ENCODE measurements at places on chromosomes 12 and 14.

DNA sequence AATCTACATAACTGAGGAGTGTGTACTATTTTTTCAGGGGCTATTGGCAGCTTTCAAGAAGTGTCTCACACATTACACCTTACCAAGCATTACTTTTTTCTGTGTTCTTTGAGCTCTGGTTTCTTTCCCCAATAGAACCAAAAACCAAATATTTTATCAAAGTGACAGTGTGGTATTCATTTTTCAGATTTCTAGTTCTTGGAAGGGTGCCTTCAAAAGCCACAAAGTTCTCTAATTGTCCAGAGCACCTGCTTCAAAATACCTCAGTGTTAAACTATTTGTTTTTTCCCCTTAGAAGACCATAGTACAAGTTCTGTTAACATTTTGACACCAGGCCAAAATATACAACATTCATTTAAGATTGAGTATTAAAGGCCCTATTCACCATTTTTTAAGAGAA lies 515.7 kb downstream of the ETNK1 start:
- no peak for DNase-seq

DNA sequence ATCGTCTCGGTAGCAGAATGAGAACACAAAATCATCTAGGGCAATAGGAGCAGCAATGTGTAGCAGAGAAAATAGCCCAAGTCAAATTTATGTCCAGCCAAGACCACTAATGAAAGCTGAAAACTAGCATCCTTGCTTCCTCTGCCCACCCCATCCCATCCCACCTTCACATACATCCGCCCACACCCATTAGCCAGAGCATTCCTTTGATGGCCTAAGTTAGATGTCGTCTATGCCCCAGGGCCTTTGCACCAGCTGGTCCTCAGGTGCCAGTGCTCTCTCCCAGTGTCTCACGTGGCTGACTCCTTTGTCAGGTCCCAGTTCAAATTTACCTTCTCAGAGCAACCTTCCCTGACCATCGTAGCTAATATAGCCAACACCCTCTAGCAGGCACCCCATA lies 17.8 kb upstream of the PPP2R5C start:
- no peak for DNase-seq

DNA sequence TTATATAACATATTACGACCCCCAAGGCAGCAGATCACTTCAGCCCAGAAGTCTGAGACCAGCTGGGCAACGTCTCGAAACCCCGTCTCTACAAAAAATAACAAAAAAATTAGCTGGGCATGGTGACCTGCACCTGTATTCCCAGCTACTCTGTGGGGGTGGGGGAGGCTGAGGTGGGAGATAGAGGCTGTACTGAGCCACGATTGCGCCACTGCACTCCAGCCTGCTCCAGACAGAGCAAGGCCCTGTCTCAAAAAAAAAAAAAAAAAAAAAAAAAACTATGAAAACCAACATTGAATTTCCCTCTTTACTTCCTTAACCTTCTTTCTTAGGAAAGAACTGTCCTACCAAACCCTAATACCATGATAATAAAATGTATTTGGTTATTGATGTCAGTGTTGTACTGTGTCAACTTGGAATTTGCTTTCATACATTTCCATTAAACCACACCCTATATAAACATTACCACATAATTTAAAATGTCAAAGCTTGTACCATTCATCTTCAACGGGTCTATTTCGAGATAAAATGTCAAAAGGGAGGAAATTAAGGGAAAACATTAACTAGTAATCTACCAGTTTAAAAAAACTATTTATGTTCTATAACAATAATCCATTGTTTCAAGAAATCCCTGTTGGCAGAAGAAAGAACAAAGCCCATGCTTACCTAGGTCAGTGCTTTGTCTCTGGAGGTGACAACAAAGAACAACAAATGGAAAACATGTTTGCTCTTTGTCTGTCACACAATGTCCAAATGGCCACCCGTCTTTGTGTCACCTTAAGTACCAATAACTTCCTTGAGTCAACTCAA lies 17.4 kb downstream of the GALNT4 start:
- no peak for DNase-seq

DNA sequence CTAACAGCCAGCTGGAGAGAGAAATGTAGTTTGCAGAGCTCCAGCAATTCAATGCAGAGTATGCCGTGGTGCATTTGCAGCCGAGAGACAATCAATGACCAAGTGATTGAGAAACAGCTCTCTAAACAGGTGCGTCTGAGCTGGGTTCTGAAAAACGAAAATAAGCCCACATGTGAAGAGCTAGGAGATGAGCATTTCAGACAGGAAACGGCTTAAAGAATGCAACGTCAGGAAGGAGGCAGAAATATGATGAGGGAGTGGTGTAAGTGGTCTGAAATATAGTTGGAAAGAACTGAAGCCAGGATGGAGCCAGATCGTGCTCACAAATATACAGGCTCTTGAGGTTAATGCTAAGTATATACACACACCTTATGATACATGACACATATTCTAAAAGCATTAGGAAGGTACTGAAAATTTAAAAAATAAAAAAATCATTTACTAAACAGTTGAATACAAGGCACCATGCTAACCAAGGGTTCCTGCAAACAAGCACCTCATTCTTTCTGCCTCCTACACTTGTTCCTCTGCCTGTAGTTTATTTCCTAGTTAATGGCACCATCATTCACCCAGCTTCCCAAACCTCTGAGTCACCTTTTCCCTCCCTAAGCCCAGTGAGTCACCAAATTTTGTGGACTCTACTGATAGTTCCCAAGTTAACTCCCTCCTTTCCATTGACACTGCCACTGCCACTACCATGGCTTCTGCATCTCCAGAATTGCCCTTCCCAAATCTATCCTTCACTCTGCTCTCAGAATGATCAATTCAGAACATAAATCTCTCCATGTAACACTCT lies 2.3 kb upstream of the GARIN2 start:
- DNase-seq: no peak

GRCh38 chr12:31324845-31325523 lies 966 bp downstream of the SINHCAF start:
- DNase-seq: no peak

- DNase-seq: no peak
These were observed 12.5 kb downstream of the PAPOLA start for GRCh38 chr14:96514694-96515093.

DNA sequence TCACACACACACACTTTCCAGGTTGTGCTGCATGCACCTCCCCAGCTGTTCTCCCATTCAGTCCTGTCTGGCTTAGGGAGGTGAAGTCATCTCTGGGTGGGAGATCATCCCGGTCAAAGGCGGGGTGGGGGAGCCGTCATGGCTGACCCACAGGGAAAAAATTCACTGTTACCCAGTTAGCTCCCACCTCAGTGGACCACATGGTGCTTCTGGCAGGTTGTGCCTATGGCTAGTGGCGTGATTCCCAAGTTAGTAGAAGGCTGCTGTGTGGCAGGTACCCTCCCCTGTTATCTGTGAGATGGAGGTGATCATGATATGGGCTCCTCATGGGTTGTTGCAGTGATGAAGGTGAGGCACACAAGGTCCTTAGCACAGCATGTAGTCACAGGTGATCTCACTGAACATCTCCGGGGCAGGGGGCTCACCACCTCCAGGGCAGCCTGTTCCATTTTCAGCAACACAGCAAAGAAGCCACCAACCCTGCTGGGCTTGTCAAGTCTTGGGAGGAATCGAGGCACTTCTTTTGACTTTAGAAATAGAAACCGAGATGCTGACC lies 154.9 kb upstream of the CCND2 start:
- DNase-seq: no peak

DNA sequence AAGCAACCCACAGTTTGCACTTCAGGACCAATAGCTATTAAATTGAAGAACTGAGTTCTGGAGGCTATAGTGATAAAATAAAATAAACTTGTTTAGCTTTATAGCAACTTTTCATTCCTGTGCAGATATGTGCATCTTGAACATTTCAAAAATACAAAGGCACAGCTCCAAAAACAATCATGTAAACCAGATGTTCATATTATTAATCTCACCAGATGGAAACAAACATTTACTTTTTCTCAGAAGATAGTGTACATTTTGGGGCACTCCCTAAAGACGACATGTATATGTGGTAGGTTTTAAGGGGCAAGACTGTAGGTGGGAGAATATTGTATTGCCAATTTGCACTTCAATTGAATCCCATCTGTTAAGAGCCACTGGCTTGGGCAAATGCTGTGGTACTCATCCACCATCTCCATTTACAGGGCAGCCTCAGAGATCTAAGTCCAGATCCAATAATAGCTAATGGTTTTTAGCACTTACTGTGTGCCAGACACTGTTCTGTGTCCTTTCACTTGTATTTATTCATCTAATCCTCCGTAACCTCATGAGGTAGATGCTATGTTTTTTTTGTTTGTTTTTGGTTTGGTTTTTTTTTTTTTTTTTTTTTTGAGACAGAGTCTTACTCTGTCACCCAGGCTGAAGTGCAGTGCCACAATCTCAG lies 49.1 kb downstream of the PTGER2 start:
- no peak for DNase-seq

- DNase-seq: no peak
These were observed 90.6 kb downstream of the ETV6 start for GRCh38 chr12:11739980-11740577.

DNA sequence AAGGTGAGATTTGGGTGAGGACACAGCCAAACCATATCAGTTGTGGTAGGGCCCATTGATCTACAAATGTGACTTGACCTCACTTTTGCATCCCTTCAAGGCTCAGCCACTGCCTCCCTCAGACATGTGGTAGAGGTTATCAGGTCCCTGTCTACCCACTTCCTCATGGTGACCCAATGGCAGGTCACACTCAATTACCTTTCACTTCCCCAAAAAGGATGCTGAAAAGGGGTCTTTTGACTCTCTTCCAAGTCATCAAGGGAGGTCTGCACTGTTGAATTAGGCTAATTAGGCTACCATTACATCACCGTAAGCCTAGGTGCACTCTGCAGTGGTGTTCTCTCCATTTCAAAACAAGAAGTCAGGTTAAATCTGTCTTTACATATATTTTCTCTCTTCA lies 22.6 kb upstream of the DRAM1 start:
- DNase-seq: no peak

DNA sequence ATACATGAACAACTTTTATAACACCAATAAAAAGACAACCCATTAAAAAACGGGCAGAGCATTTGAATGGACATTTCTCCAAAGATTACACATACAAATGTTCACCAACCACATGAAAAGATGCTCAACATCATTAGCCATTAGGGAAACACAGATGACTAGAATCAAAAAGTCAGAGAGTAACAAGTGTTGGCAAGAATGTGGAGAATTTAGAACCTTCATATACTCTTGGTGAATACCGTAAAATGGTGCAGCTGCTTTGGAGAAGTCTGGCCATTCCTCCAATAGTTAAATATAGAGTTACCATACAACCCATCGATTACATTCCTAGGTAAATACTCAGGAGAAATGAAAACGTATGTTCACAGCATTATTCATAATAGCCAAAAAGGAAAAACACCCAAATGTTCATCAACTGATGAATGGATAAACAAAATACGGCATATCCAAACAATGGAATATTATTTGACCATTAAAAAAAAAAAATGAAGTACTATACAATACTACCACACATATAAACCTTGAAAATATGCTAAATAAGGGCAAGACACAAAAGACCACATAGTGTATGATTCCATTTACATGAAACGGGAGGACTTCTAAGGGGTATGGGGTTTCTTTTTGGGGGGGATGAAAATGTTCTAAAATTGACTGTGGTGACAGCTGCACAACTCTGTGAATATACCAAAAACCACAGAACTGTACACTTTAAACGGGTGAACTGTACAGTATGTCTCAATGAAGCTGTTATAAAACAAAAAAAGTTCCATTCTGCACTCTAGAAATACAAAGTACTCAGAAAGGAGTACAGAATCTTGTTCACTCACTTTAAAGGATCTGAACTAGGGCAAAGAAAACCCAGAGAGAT lies 3.2 kb downstream of the CORO1C start:
- no peak for DNase-seq

- DNase-seq: no peak
These were observed 134.6 kb downstream of the OTOGL start for GRCh38 chr12:80233926-80234325.

- no peak for DNase-seq
These were observed 269.7 kb downstream of the KSR2 start for GRCh38 chr12:117699118-117699517.

All from cortex of kidney (tissue), 1 donor.